ENCODE measurements at places on chromosomes 16 and 17.

DNA sequence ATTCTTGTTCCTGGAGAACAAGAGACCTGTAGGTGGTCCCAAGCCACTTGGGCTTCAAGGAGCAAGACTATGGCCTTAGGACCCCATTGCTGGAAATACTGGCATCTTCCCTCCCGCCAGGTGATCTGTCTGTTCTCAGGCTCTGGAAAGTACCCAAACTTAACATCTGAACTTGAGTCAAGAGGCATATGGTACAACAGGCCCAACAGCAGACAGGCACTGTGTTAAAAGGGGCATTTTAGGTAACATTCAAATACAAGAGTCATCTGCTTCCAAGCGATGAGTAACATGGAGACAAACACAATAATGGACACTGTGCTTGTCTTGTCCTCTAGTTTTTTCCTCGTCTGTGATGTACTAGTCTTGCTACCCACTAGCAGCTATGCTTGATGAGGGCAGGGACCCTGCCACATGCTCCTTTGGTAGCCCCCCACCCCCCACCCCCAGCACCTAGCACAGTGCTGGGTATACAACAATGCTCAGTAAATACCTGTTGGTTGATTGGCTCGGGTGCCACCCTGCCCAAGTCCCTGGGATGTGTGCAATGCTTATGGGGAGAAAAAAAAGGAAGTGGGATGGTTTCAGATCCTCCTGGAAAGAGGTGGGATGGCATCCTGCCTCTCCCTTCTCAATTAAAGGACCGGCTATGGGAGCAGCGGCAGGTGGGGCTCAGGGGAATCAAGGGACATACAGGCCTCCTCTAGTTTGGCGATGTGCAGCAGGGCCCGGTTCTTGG lies 19.4 kb downstream of the CSF3 start:
- DNase-seq: no peak

GRCh38 chr17:42142371-42142896 lies 12.4 kb downstream of the RAB5C start:
- no peak for DNase-seq

DNA sequence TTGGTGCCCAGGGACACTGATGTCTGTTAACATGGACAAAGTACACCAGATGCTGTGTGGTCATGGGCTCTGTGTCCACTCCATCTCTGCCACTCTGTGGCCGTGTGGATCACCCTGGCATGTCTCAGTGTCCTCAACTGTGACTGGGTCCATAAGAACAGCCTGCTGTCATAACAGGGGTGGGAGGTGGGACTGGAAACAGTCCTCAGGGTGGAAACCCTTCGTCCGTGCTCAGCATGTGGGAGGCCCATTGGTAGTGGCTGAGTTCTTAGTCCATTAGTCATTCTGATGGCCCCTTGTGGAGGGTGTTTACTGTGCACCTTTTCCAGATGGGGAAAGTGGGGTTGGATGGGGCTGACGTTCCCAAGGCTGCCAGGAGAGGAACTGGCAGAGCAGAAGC lies 12.8 kb downstream of the FLYWCH2 start:
- DNase-seq: peak; percentile 13

GRCh38 chr17:7429722-7430121 lies 1.1 kb downstream of the SPEM3 start:
- DNase-seq: no peak

Measured in NCI-H1417 (cell line).